ENCODE measurements at places on chromosomes 5 and 9.
A peak's percentile ranks its signal among the peaks of the same experiment; 100 is the strongest.

GRCh38 chr9:21854594-21854993, 52.2 kb downstream of the MTAP start:
- no peak for DNase-seq

DNA sequence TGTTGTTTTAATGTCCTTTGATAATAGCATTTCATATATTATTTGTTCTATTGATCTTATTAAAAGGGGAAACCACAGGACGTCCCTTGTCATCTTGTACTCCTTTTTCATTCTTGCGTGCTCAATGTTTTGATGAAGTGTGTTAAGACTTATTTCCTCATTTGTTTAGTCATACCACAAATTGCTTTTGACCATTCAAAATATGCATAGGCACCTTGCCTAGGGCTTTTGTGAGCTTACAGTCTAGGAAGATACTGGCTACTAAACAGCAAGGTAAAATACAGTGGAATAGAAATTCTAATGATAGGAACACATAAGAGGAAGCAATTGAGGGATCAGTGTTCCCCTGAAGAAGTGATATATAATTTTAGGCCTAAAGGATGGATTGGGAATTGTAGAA, 190.3 kb downstream of the WDR70 start:
- DNase-seq, result no peak

DNA sequence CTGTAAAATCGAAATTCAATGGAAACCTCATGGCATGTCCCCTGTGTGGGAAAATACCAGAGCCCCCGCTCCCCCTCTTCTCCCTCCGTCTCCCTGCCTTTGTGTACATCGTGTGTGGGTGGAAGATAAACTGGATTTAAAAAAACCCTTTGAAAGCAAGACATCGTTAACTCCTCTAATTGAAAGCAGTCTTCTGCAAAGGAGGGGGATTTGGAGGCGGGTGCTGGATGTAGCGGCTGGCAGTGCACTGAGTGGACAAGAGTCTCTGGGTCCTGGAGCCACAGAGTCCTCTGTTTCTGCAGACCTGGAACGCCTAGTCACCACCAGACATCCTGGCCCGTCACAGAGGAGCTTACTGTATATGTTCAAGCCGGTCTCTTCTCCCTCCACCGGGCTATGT, 169.4 kb downstream of the PAPPA start:
- DNase-seq, result peak; percentile 59

GRCh38 chr9:131605770-131606590, 60.7 kb downstream of the PRRT1B start:
- no peak for DNase-seq

DNA sequence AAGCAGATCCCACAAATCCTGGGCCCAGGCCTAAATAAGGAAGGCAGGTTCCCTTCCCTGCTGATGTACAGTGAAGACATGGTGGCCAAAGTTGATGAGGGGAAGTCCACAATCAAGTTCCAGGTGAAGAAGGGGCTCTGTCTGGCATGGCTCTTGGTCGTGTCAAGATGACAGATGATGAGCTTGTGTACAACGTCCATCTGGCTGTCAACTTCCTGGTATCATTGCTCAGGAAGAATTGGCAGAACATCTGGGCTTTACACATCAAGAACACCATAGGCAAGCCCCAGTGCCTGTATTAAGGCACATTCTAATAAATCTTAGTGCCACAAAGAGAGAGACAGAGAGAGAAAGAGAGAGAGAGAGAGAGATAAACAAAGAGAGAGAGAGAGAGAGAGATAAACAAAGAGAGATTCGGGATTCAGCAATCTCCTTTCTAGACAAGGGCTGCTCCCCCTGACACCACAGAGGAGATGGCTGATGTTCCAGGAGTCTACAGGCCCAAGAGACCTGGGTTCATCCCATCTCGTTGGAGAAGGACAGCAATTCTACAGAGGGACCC, 45.5 kb upstream of the HSPA9 start:
- DNase-seq, result no peak

GRCh38 chr5:40605295-40605958, 74.3 kb upstream of the PTGER4 start:
- no peak for DNase-seq

- no peak for DNase-seq
These were observed 98.5 kb upstream of the LMX1B start for GRCh38 chr9:126515001-126515872.

- DNase-seq, result no peak
These were observed 7.6 kb downstream of the SLC1A3 start for GRCh38 chr5:36613771-36614656.

- DNase-seq, result no peak
These were observed 1.8 kb upstream of the CFAP95 start for GRCh38 chr9:69818750-69819345.

- DNase-seq, result no peak
These were observed 758 bp upstream of the PDCD1LG2 start for GRCh38 chr9:5509573-5509972.

- DNase-seq, result no peak
These were observed 5.2 kb downstream of the CEL start for GRCh38 chr9:133067006-133067405.
